Caki2 (cell line): ENCODE measurements at places on chromosomes 3 and 15.

DNA sequence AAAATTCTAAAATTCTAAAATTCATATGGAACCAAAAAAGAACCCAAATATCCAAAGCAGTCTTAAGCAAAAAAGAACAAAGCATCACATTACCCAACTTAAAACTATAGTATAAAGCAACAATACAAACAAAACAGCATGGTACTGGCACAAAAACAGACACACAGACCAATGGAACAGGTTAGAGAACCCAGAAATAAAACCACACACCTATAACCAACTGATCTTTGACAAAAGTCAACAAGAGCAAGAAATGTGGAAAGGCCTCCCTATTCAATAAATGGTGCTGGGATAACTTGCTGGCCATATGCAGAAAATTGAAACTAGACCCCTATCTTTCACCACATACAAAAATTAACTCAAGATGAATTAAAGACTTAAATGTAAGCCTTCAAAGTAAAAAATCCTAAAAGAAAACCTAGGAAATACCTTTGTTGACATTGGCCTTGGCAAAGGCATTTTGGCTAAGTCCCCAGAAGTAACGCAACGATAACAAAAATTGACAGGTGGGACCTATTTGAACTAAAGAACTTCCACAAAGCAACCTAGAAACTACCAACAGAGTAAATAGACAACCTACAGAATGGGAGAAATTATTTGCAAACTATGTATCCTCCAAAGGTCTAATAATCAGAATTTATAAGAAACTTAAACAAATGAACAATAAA, 56.9 kb downstream of the TTBK2 start:
- DNase-seq = no peak

GRCh38 chr3:195466251-195466650, 23.4 kb upstream of the ACAP2 start:
- no peak for DNase-seq

DNA sequence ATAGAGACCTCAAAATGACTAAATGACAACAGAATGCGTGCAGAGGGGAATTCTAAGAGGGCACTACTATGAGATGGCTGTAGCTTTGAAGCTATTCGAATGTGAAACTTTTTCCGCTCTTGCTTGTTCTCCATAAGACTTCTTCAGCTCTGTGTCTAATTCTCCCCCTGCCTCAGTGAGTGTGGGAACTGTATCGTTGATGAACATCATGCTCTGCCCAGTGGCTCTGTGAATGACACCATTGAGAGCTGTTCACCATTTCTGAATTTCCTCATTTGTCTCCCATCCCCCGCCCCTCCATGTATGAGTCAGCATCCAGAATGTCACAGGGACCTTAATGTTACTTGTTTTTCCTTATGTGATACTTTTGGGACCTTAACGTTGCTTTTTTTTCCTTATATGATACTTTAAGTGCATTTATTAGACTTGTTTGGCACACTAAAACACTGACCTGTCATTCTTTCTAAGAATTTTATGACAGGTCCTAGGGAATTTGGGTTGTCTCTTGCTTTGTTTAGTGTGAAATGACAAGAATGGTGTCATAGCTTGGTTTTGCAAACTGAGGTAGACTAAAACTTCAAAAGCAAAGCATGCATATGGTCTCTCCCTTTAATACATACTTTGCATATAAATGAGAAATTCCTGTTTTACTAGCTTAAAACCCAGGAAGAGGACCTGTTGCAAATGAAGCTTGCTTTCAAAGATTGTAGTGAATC, 99.6 kb downstream of the FNDC3B start:
- peak; percentile 84 for DNase-seq

DNA sequence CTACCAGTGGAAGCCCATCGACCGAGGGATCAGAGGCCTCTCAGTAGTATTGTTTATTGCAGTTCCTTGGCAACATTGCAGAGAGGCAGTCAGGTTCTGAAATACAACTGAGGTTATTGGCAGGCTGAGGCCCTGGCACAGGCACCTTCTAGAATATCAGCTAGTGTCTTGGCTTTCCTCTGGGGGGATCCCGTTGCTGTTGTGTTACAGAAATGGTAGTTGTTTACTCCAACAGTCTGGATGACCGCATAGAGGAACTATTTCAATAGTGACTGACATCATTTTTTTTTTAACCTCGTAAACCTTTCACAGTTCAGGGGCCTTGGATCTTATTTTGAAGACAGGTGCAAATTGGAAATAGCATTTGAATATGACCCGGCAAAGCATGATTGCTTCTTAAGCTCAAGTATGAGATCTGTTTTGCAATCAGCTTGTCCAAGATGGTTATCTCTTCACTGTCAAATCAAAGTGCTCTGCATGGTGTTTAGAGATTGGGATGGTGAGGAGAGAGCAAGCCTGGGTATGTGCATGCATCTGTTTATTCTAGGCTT, 63.9 kb downstream of the PGPEP1L start:
- no peak for DNase-seq

GRCh38 chr3:14093831-14094230, 30.8 kb downstream of the CHCHD4 start:
- DNase-seq = no peak

DNA sequence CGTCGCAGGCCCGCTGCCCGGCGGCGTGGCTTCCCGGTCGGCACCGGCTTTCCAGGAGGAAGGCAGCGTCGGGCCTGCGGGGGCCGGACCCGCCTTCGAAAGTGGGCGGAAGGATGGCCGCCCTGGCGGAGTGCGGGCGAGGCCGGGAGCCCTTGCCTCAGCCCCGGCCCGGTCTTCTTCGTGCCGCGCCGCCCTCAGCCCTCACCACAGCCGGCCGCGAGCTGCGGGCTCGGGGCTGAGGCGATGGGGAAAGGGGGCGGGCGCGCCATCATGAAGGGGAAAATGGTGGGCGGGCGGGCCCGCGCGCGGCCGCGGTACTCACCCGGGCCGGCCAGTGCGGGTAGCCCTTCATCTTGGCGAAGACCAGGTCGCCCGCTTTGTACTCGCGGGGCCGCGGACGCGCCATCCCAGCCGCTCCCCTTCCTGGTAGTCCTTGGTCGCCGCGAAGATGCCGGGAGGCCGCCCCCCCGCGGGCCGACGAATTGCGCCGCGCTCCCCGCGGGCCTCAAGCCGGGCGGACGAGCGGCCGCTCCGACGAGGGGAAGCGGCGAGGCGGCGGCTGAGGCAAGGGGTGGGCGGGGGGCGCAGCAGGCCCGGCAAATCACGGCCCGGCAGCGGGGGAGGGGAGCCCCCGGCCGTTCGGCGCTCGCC, 489 bp downstream of the HDGFL3 start:
- no peak for DNase-seq

- no peak for DNase-seq
Measured at GRCh38 chr3:156259896-156260295, 139.5 kb downstream of the KCNAB1 start.

DNA sequence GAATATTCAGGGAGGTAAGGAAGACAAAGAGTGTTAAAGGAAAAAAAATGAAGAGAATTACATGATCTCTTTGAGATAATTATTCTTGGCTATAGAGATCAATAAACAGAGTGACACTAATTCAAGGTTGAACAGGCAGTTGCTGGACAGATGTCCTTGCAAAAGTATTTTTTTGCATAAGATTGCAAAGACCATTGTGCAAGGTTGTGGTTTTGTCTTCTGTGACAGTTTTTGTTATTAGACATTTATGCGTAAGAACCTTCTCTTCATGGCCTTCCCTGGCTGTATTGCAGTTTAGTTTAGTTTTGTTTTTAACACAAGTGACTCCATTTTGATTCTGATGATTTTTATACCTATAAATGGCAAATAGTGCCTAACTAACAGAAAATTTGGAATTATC, 682.8 kb upstream of the ARPP21 start:
- DNase-seq = no peak

GRCh38 chr3:194736896-194737600, 51.4 kb downstream of the FAM43A start:
- DNase-seq = no peak

- DNase-seq = no peak
Measured at GRCh38 chr3:136577791-136578190, 174.4 kb downstream of the STAG1 start.

DNA sequence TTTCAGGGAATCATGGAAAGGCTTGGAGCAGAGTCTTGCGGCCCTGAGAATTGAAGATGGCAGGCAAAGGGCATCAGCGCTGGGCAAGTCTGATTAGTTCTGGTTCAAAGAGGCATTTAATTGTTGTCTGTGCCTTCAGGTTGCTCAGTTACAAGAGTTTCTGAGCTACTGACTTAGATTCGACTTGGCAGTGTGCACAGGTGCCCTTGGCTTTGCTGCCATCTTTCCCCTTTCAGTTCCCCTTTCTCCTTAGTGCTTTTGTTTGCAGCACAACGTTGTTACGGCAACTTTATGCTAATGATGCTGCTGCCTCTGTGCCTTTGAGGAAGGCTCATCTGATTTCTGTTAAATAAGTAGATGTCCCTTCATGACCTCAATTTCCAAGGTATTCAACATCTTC, 12.5 kb downstream of the P2RY14 start:
- no peak for DNase-seq

DNA sequence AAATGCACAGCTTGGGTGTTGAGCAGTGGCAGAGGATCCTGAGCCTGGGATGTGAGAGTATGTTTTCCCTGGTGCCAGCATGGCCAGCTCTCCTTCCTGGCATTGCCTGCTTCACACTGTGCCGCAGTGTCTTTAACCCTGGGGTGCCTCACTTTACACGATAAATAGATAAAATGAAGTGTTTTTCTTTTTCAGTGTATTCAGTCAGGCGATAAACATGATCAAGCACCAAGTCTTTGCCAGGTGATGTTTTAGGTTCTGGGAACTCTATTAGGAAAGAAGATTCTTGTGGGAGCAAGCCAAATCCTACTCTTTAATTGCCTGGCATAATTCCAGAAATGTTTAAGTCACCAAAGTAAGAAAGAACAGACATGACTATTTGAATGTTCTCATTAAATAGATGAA, 14.0 kb downstream of the ABHD6 start:
- DNase-seq = no peak

DNA sequence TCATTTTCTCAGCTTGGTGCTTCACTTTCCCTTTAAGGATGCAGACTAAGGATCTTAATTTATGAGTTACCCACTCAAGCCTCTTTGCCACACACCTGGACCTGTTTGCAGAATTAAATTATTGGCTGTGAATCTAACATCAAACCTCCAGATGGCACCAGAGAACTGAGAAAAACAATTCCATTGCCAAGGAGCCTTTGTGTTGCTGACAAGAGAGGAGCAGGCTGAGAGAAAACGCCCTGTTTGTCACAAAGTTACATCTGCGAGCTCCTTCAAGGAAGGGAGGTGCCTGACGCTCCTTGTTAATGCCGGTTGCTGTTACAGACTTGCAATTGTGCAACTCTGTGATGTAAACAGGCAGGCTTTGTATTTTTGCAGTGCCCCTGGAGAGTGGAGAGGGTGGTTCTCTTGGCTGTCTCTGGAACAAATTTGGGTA, 36.3 kb upstream of the TMC3 start:
- peak; percentile 55 for DNase-seq

- no peak for DNase-seq
Measured at GRCh38 chr3:32078085-32078634, 28.3 kb upstream of the GPD1L start.

DNA sequence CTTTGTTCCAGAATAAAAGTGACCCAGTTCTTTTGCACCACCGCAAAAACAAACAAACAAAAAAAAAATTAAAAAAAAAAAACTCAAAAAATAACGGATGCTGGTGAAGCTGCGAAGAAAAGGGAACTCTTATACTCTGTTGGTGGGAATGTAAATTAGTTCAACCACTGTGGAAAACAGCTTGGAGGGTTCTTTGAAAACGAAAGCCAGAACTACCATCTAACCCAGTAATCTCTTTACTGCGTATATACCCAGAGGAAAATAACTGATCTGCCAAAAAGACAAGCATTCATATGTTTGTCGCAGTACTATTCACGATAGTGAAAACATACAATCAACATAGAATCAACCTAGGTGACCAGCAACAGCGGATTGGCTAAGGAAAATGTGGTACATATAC, 298.9 kb upstream of the CBLB start:
- DNase-seq = no peak

DNA sequence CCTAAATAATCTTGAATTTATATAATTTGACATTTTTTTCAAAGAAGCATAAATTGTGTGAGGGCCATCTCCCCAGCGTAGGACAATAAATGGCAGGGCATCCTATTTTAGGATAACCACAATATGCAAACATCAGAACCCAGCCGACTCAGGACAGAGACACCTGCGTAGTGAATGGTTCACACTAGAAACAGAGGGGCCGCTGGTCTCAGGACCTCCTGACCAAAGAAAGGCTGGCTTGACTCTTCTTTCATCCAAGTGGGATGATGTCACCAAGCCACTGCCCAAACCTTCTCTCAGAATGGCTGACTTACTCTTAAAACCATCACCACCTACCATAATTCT, 162.1 kb downstream of the FOXP1 start:
- no peak for DNase-seq
